ENCODE measurements at places on chromosomes 1 and 21.

- DNase-seq, result no peak
Measured at GRCh38 chr21:44572959-44573583, 458 bp upstream of the KRTAP10-4 start.

- DNase-seq, result peak; percentile 46
Measured at GRCh38 chr1:209675565-209676154, 448 bp downstream of the G0S2 start.

DNA sequence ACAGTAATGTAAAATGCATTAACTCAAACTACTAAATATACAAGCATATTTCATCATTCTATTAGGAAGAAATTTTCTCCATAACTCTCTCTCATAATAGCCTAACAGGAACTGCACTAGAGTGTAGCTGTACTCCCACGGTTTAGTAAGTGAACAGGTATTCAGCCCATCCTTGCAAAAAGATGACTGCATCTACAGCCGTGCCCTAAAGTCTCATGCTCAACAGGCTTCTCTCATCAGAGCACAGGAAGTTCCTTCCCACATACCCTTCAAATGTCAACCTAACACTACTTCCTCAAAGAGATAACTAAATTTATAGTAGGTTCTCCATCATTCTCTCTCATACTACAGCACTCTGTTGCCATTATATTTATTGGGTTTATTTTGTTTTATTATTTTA is 251.6 kb downstream of the AKT3 start:
- DNase-seq, result peak; percentile 73

- no peak for DNase-seq
Measured at GRCh38 chr1:232221802-232222499, 408.0 kb downstream of the SIPA1L2 start.

DNA sequence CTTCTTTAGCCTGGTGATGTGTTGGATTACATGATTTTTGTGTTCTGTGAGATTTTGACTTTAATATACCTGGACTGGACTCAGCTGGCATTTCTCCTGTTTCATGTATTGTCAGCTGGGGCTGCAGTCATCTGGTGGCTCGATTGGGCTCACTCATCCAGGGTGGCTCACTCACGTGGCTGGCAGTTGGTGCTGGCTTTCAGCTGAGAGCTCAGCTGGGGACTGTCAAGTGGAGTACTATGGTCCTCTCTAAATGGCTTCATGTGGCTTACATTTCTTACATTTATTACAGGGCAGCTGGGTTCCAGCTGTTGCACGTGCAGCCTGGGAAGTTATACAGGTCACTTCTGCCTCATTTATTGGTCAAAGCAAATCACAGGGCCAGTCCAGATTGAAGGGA is 22.8 kb downstream of the HHAT start:
- DNase-seq, result no peak

GRCh38 chr21:42159560-42160110 is 59.3 kb upstream of the ABCG1 start:
- no peak for DNase-seq

DNA sequence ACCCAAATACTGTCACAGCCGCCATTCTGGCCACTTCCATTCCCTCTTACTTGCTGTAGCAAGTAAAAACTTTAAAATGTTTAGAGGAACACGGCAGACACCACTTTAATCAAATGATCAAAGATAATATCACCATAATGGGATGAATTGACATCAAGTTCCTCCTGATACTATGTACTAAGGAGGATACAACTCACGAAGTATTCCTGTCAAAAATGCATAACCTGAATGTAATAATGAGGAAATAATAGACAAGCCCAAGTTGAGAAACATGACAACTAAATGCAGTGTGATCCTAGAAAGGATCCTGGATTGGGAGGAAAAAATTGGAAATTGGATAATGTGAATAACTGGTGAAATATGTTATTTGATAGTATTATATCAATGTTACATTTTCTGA is 3.9 kb downstream of the KDF1 start:
- no peak for DNase-seq

DNA sequence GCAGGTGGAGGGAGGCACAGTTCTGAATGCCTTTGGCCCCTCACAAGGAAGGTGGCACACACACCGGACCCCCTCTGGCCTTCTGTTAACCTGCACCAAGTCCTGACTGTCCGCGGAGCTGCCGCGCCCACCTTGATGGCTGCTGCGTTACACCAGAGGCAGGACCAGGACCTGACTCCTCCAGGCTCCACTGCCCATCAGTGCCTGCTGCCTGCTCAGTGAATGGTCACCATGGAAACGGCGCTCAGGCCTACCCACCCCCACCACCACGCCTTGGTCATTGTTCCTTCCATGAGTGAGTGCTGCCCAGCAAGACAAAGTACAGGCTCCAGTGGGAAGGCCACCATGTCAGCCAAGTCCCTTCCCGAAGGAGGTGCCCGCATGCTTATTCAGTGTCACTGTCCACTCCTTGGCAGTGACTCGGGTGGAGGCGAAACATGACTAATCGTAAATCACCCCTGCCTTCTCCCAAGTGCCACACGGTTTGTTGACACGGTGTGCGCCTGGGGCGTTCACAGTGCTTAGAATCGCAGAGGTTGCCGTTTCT is 57.3 kb downstream of the SLC37A1 start:
- DNase-seq, result no peak

- peak; percentile 31 for DNase-seq
Measured at GRCh38 chr1:235275223-235275622, 52.8 kb downstream of the ARID4B start.
